ENCODE measurements at places on chromosomes 2 and 18.
A peak's percentile ranks its signal among the peaks of the same experiment; 100 is the strongest.

GRCh38 chr2:233247744-233248143 lies 3.7 kb upstream of the ATG16L1 start:
- no peak for DNase-seq

DNA sequence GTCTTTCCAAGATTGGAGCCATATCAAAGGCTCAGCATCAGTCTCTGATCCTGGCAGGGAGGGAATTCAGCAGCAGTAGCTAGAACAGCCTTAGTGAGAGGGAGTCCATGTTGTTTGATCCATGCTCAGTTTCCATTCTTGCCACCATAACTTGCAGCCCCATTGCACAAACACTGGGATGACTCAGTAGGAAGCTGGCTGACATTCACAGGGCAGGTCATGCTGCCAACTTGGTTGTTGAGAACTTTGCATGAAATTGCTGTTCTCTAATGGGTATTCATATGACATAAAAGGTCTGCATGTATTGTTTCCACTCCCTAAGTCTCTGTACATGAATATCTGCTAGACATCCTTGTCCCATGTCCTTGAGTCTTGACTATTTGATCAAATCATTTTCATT lies 29.9 kb upstream of the STAT4 start:
- DNase-seq: no peak

DNA sequence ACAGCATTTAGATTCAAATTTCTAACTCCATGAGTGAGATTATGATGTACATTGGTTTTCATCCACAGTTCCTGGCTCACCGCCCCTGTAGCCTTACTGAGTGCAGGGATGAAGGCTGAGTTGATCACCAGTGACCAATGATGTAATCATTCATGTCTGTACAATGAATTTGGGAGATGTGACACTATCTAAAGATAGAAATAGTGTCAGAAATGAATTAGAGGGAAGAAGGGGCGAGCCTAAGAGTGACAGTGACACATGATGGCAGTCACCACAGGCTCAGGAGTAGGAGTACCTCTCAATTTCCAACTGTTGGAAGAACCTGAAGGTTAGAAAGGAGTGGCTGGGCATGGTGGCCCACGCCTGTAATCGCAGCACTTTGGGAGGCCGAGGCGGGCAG lies 3.2 kb downstream of the METTL4 start:
- DNase-seq: no peak

DNA sequence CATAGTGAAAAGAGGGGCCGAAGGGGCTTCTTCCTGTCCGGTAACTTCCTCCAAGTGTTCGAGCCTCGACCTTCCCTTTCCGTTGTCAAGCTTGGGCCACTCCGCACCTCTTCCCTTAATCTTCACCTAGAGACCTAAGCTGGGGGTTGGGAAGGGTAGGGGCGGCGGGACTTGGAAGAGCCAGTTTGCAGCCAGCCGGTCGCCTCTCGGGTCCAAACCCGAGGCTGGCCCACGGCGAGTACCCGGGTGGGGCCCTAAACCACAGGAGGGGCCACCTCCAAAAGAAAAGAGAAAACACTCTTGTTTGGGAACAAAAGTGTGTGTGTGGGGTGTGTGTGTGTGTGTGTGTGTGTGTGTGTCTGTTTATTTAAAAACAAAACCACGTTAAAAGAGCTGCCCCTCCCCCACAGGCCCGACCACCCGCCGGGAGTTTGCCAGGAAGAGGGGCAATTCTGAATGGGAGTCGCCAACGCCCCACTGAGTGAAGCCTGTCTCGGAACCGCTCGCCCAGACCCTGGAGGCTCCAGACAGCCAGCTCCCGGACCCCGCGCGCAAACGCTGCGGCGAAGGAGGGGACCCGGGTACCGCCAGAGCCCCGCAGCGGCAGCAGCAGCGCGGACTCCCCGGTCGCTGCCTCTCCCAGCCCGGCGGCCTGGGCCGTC lies 488 bp upstream of the RHOB start:
- no peak for DNase-seq

- no peak for DNase-seq
Measured at GRCh38 chr2:27803046-27803445, 31.5 kb downstream of the MRPL33 start.

DNA sequence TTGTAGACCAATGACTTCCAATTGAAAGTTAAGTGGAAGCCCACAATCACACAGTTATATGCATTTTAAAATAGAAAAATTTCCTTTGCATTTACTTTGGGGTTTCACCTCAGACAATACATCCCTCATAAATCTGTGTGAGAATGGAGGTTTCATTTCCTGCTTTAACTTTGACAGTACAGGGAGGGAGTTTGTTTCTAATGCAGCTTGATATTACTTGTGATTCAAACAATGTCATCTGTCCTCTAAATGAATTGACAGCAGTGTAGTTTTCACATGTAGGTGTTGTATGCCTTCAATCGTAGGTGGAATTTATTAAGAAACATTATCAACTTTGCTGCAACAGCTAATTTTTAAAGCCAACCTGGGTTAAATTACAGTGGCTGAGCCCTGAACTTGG lies 75.2 kb downstream of the TMEFF2 start:
- DNase-seq: no peak

- DNase-seq: no peak
Measured at GRCh38 chr2:225471482-225471881, 72.0 kb downstream of the NYAP2 start.

DNA sequence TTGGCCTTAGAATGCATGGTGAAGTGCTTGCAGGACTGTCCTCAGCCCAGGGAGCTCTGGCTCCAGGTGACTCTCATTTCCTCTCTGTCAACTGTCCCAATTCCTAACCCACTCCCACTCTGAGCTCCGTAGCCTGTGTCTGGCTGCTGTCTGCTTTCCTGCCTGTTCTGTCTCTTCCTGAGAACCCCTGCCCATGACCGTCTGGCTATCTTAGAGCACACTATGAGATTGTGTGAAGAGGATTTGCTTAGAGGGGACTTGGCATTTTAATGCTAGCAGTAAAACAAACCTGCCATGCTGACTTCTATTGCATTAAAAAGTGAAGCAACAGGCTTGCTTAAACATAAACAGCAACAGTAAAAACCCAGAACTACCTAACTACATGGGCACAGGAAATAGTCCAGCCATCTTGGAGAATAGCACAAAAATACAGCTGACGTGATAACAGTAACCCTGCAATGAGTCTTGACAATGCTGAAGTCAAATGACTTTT lies 234.7 kb downstream of the PRKCE start:
- DNase-seq: no peak

DNA sequence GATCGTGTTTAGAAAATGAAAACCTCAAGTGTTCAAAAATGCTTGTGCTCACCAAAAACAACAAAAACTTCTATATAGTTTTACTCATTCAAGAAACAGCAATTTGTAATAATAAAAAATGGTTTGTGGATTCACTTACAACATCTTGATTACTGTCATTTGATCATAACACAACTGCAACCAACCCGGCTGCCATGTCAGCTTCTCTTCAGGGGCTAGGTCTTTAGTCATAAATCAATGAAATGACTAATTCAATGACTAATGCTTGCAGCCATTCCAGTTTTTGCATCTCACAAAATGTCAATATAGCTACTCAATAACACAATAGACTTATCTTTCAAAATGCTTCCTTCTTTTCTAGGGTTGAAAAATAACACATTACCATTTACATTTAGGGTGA lies 128.0 kb downstream of the OLA1 start:
- DNase-seq: peak; percentile 27

DNA sequence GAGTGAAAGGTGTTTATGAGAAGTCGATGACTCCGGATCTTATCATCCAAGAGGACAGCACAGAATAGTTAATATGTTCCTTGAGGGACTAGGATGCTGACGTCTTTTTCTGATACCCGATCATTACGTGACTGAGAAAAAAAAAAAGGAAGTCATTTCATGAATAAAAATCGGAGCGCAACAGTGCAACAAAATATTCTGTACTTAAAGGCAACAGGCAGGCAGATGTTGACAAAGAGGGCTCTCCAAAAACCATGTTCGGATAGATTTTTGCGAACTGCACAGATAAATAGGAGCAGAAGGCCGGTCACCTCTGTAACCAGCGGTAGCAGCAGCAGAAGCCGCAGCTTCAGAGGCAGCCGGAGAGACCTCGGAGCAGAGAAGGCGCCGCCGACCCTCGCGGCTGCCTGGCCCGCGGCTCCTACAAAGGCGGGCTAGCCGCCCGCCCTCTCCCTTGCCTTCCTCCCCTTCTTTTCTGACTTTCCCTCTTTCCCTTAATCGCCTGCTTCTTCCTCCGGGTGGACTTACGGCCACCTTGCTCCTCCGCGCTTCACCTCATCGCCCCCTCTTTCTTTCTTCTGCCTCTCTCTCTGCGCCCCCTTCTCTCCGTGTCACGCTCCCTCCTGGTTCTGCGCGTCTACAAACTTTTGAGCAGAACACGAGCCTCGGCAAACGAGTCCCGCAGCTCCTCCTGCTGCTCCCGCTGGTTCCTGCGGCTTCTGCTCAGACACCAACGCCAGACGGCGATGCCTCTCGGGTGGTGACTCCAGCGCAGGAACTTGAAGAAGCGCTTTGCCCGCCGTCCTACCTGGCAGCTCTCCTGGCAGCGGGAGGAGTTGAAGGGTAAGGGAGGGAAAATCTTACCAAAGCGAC lies at the start of gene ADCYAP1:
Gene ADCYAP1, plus strand, starts transcription at position 654 of the 873 bp plus-strand sequence. CDS start 516 bp downstream, outside the sequence.
- no peak for DNase-seq

DNA sequence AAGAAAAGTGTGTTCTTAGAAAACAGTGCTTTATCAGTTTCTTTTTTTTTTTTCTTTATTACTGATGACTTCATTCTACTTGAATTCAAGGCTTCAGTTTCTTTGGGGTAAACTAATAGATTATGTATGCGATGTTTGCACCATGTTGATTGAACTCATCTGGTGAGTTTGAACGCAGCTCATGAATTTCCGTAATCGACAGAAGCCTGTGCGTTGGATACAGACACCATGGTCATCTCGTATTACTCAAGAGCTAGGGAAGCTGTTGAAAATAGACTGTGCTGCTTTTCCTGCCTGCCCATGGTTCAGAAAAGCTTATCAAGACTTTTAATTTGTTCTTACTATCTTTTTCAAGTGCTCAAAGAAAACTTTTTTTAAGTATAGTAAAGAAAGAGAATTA lies 185.5 kb upstream of the NRP2 start:
- no peak for DNase-seq

DNA sequence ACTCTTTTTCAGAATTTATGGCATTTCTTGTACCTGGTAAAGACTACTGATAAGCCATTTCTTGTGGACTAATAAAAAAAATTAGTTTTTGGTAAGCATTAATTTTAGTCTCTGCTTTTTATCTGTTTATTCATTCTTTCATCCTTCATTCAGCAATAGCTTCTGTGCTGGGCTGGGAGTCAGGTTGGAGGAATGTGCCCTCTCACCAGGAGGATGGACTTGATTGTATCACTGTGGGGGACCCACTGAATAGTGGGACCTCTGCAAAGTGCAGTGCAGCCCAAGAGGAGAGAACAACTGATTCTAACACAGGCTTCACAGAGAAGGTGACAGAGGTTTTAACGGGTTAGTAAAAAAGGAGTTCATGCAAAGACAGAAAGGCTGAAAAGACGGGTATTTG lies 39.1 kb downstream of the CDC42EP3 start:
- no peak for DNase-seq

DNA sequence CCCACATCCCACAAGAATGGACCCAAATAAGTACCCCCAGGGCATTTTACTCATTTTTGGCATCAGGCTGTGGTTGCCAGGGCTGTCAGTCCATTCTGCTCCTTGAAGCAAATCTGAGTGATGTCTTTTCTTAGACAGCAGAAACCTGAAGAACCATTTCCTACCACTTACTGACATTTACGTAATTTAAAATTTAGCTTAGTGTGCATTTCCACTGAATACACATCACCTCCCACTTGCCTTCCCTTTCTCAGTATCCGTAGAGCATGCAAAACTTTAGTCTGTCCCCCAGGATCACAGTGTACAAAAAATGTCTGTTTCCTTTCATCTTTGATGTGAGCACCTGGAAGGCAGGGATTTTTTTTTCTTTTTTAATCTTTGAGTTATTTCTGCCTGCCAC lies 130.3 kb downstream of the XIRP2 start:
- no peak for DNase-seq

GRCh38 chr2:99831772-99832171 lies 310.6 kb downstream of the AFF3 start:
- no peak for DNase-seq

- no peak for DNase-seq
Measured at GRCh38 chr2:237498341-237498740, 11.3 kb downstream of the MLPH start.

DNA sequence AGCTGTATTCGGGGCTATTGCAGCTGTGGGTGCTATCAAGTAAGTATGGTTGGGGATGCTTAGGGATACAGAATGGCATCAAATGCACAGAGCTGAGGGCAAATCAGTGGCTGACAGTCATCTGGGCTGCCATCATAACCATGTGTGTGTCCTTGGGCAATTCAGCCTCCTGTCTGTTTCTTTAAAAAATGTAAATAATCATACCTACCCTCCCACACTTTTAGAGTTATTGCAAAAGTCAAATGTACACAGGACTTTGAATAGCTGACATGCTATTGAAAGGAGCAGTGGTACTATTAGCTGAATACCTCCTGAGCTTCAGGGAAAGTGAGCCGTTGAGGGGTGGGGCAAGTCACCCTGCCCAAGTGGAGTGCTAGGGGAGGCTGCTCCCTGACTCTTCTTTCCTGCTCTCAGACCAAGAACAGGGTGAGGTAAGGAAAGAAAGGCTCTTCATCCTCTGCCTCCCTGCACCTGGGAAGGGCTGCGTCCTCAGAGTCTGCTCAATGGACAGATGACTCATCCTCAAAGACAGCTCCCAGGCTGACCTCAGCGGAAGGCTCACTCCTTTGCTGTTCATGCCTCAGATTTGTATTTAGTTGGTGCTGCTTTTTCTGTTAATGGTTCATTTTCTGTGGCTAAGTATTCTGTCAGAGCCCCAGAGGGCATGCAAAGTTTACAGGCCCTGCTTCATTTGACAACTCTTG lies 54.9 kb upstream of the BZW1 start:
- DNase-seq: no peak

DNA sequence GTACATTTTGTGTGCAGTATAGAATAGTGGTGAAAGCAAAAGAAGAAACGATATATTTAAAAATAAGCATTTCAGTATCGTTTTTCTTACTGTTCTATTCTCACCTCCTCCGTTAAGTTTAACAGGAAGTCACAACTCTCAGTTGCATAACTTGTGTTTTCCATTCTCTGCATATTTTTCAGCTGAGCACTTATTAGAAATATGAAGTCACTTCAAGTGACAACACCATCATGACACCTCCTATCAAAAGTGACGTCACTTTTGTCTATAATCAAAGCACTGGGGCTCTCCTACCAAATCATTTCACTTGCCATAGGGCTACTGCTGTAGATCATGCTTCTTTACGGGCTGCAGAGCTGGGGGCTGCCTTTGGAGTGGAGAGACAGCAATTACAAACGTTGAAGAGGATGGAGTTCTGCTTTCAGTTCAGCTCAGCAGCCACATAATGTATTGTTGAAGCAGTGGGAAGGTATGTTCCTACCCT lies 36.3 kb downstream of the STAT4 start:
- DNase-seq: no peak

- no peak for DNase-seq
Measured at GRCh38 chr2:168156661-168157060, 90.7 kb downstream of the STK39 start.

GRCh38 chr2:140256080-140256479 lies 1475.9 kb upstream of the NXPH2 start:
- no peak for DNase-seq

Measured in NCI-H1930 (cell line).